Peyer's patch (tissue), 4 donors: ENCODE measurements at places on chromosomes 2 and 18. TPM values are rescaled to one million over a fixed set of nuclear protein-coding genes. Genes with fewer than 3 reads are reported as not detected.

GRCh38 chr2:188787021-188787657 lies 187.0 kb upstream of the COL3A1 start:
- H3K4me3 ChIP-seq, result no peak overlapping the region
- no peaks in the 10 kb centered on the region for H3K36me3 ChIP-seq

DNA sequence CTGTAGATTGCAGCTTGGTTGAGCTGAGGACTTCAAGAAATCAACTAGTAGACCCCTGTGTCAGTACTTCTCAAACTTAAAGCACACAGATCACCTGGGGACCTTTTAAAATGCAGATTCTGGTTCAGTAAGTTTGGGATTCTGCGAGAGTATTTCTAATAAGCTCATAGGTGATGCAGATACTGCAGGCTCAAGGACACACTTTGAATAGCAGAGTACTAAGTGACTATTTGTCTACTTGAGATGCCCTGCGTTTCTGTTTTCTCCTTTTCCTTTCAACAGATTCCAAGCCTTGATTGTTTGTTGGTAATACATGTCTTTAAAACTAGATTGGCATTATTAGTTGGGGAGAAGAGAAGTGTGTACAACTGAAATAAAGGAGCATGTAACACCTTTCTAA lies 6.7 kb downstream of the MIB1 start:
- DNase-seq, result no peak
- no peaks in the 10 kb centered on the region for H3K4me1 ChIP-seq

DNA sequence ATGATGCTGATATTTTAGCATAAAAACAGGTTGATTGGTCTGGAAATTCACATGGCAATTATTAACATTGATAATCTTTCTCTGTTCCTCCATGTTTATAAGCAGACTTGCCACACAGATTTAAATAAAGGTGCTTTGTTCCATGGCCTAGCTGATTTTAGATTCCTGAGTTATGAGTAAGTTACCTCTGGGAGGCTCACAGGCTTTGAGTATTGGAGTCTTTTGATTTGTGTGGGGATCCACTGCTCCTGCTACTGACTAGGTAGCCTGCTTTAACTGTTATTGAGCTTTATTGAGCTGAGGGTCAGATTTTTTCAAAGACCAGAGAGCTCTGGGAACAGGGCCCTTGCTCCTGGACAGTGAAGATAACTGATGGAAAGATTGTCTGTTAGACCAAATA lies 166.1 kb downstream of the ANKRD30B start:
- H3K27me3 ChIP-seq, result no peaks in the 10 kb centered on the region
- no peaks in the 10 kb centered on the region for H3K36me3 ChIP-seq
- no peak overlapping the region for H3K4me3 ChIP-seq
- DNase-seq, result no peak
- no peaks in the 10 kb centered on the region for H3K4me1 ChIP-seq

Gene COL4A4
- total RNA-seq, result 24.8 TPM

- no peaks in the 10 kb centered on the region for H3K27me3 ChIP-seq
- no peaks in the 10 kb centered on the region for H3K4me1 ChIP-seq
- no peaks in the 10 kb centered on the region for H3K36me3 ChIP-seq
- H3K27ac ChIP-seq, result no peak overlapping the region
- DNase-seq, result no peak
- no peak overlapping the region for H3K4me3 ChIP-seq
Measured at GRCh38 chr2:213275265-213275664, 9.0 kb upstream of the SPAG16 start.

Gene WDR33
- total RNA-seq, result 41.3 TPM

- H3K27me3 ChIP-seq, result no peaks in the 10 kb centered on the region
- H3K27ac ChIP-seq, result no peak overlapping the region
- no peaks in the 10 kb centered on the region for H3K4me1 ChIP-seq
- H3K4me3 ChIP-seq, result no peak overlapping the region
- no peak for DNase-seq
Measured at GRCh38 chr18:50590593-50590992, 30.7 kb downstream of the MAPK4 start.

DNA sequence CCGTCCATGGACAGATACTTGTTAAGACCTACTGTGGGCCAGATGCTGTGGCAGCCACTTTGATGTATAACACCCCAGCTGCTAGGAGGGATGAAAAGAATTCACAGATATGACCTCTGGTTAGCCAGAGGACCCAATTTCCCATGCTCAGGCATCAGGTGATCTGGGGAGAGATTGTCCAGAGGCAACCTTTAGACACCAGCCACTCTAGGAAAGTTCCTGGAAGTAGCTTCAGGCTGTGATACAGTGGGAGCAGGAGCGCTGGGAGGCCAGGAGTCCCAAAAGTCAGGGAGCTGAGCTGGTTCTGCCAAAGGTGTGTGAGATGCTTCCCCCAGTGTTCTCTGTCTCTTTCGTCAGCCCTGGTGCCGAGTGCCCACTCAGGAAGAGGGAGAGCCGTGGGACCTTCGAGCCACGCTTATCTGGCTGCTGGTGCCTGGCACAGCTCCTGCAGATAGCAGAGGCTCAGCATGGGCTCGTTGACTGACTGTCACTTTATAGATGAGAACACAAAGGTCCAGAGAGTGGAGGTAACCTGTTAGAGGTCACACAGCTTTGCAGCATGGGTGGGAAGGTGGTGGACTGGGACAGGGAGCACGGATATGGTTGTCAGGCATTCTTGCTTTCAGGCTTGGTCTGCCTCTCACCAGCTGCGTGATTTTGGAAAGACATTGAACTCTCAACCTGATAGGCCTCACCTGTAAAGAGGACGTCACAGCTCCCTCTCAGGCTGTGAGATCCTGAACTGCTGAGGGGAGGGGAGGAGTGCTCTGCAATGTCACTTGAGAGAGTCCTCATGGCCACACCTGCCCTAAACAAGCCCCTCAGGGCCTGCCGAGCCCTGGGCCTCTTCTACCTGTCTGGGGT lies 7.8 kb upstream of the RALB start:
- no peak overlapping the region for H3K4me3 ChIP-seq
- no peaks in the 10 kb centered on the region for H3K36me3 ChIP-seq
- no peak for DNase-seq
- peak overlapping the region; percentile 88 for H3K27ac ChIP-seq

Gene EN1
- not detected for total RNA-seq

DNA sequence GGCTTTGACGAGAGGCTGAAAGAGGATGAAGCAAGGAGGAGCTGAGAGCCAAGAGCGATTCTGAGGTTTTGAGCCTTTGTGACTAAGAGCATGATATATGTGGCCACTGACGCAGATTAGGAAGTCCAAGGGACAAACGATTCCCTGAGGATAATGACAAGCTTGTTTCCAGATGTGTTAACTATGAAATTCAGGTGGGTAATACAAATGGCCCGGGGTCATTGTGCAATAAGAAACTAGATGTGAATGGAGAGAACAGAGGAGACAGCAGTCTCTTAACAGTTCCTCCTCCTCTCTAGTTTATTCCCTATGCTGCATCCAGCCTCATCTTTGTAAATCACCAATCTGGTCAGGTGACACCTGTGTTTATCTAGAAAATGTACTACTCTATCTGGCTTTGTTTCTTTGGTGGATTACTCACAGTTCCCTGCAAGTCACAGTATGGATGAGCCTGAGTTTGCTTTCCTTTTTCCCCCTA lies 84.2 kb downstream of the SOCS6 start:
- peaks cover 3% of the 10 kb centered on the region for H3K4me1 ChIP-seq
- H3K27ac ChIP-seq, result peak overlapping the region; percentile 24
- H3K4me3 ChIP-seq, result no peak overlapping the region

DNA sequence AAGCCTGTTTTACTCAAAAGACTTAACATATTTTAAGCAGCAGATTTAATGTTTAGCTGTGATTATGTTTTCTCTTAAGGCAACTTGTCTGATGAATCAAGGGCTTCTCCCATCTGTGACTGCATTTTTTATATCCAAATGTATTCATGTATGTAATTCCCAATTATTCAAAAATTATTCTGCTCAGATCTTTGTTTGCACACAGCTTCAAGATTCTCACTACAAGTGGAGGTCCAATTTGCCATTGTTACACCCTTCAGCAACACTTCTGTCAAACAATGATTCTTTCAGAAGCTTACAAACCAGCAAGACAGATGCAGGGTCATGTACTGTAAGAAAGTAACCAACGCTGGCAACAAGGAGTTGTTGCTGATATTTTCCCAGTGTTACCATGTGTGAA lies 5.9 kb upstream of the LRPPRC start:
- H3K36me3 ChIP-seq, result no peaks in the 10 kb centered on the region
- H3K4me3 ChIP-seq, result no peak overlapping the region
- DNase-seq, result no peak

Gene YES1
- 46.2 TPM for total RNA-seq

DNA sequence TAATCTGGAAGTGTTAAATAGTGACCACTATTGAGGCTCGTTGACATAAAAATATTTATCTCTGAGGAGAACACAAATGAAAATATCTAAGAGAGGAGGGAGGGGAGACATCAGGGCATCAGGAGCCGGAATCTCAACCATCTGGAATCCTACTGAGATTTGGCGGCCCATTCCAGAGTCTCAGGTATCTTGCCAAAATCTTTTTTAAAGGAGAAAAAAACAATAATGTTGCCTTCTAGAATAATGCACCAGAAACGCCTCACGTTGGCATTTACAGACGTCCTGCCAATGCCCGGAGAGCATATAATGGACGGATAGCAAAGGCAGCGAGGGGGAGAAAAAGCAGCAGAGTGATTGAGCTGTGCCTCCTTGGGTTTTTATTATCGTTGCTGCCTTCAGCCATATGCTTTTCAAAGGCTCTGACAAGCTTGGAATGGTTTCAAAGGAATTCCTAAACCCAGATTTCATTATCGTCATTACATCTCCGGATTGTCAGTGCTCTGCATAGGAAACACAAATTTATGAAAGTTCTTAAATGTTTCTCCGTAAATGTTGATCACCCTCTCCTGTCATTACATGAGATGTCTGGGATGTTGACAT lies 30.9 kb upstream of the EGR4 start:
- H3K27ac ChIP-seq, result no peak overlapping the region
- DNase-seq, result no peak
- no peak overlapping the region for H3K4me3 ChIP-seq
- no peaks in the 10 kb centered on the region for H3K4me1 ChIP-seq

Gene SLC5A7
- 0.13 TPM for total RNA-seq

DNA sequence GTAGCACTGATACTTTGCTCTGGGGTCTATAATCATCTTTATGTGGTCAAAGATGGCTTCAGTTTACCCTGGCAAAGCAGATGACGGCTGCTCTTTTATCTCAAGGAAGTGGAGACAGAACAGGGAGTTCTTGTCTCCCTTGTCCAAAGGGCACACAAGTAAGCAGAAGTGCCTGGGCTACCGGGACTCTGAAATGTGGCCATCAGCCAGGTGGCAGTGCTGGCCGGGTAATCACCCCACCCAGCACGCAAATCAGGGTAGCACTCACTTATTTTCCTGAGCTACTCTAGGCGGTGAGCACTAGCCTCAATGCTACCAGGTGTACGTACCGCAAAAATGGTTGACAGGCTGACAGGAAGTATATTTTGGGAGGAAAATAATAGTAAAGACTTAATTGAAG lies 119.7 kb upstream of the ETAA1 start:
- no peaks in the 10 kb centered on the region for H3K4me1 ChIP-seq
- H3K4me3 ChIP-seq, result no peak overlapping the region
- DNase-seq, result no peak
- no peaks in the 10 kb centered on the region for H3K27me3 ChIP-seq
- H3K36me3 ChIP-seq, result no peaks in the 10 kb centered on the region
